ENCODE measurements at places on chromosomes 16 and 17. TPM values are rescaled to one million over a fixed set of nuclear protein-coding genes. Genes with fewer than 3 reads are reported as not detected.

GRAP gene
- total RNA-seq: 1.7 TPM

KRTAP16-1 gene
- not detected for total RNA-seq

VMO1 gene
- 0.63 TPM for total RNA-seq

NRN1L gene
- 0.49 TPM for total RNA-seq

EMP2 gene
- total RNA-seq: 60.5 TPM

ZNF469 gene
- total RNA-seq: 0.74 TPM

RHBDL3 gene
- total RNA-seq: 4.7 TPM

TP53TG3D gene
- total RNA-seq: 0.80 TPM

HCRT gene
- not detected for total RNA-seq

FA2H gene
- total RNA-seq: not detected

CRHR1 gene
- not detected for total RNA-seq

CCNF gene
- 0.96 TPM for total RNA-seq

TBC1D3E gene
- not detected for total RNA-seq

- DNase-seq: no peak
These were observed 29.0 kb downstream of the RAB11FIP3 start for GRCh38 chr16:454397-454940.

DNA sequence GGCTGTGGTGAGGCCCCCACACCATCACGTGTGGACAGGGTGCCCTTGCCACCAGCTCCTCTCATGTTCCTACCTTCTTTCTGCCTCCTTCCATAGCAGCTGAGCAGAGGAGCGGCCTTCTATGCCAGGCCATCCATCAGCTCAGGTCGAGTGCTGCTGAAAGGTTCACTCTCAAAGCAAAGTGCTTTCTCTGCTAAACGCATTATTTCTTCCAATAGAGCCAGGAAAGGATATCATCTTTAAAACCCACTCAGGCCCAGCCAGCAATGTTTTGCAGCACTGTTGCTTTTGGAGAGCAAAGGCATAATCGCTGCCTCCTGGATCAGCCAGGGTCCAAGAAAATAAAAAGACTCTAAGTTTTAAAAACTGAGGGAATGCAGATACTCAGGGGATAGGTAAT is 54.9 kb upstream of the GPRC5B start:
- no peak for DNase-seq

- DNase-seq: no peak
These were observed 32.1 kb upstream of the CDH3 start for GRCh38 chr16:68612996-68613395.

- no peak for DNase-seq
These were observed 46.0 kb downstream of the RNF112 start for GRCh38 chr17:19457046-19457445.

- no peak for DNase-seq
These were observed 539 bp upstream of the CKLF start for GRCh38 chr16:66551788-66552285.

GRCh38 chr17:21517538-21518293 is 141.6 kb downstream of the KCNJ12 start:
- no peak for DNase-seq

DNA sequence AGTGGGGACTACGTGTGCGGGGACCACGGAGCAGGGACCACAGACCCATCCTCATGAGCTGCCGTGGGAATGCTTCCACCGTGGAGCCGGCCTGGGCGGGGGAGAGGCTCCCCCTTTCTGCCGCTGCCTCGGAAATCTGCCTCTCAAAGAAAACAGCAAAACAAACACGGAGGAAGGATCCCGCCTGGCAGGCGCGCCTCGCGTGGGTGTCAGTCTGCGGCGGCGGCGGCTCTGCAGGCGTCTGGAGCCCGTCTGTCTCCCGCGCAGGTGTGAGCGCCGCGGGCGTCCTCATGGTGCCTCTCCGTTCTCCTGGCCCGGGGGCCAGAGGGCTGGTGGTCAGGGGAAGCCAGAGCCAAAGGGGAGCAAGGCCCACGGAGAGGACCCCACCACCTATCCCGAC is 27.5 kb downstream of the GSE1 start:
- DNase-seq: no peak

- DNase-seq: no peak
These were observed 87.1 kb downstream of the KCNJ12 start for GRCh38 chr17:21463204-21463661.

DNA sequence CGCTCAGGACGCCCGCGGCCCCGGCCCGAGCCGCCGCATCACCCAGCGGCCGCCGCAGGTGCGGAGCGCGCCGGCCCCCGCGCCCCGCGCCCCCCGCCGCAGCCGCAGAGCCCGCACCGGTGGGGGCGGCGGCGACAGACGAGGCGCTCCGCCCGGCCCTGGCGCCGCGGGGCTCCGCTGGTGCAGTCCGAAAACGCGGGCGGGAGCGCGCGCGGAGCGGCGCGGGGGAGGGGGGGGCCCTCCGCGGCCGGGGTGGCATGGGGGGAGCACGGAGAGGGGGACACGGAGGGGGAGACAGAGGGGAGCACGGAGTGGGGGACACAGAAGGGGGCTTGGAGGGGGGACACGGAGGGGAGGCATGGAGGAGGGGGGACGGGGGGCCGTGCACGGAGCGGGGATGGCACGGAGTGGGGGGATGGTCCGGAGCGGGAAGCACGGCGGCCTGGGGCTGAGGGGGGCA is at the start of gene AATK:
TSS of gene AATK (minus strand) at position 189 of the 460 bp plus-strand sequence. CDS start 229 bp downstream, outside the sequence.
- DNase-seq: no peak

- no peak for DNase-seq
These were observed 271.5 kb downstream of the PHKB start for GRCh38 chr16:47732523-47733111.

DNA sequence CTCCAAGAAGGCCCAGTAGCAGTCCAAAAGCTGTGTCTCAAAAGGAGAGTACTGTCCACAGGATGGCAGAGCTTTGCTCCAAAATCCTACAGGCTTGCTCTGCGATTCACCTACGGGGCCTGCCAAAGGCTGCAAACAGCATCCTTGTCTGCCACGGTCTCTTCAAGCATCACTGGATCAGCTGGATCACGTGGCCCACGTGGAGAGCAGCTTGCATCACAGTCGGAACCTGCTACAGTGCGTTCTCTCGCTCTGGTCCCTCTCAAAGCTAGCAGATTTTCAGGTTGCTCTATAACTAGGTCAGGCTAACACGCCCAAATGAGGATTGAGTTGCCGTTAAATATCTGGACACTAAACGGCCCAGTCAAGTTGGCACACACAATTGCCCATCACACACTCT is 8.4 kb upstream of the TIMM22 start:
- DNase-seq: no peak

DNA sequence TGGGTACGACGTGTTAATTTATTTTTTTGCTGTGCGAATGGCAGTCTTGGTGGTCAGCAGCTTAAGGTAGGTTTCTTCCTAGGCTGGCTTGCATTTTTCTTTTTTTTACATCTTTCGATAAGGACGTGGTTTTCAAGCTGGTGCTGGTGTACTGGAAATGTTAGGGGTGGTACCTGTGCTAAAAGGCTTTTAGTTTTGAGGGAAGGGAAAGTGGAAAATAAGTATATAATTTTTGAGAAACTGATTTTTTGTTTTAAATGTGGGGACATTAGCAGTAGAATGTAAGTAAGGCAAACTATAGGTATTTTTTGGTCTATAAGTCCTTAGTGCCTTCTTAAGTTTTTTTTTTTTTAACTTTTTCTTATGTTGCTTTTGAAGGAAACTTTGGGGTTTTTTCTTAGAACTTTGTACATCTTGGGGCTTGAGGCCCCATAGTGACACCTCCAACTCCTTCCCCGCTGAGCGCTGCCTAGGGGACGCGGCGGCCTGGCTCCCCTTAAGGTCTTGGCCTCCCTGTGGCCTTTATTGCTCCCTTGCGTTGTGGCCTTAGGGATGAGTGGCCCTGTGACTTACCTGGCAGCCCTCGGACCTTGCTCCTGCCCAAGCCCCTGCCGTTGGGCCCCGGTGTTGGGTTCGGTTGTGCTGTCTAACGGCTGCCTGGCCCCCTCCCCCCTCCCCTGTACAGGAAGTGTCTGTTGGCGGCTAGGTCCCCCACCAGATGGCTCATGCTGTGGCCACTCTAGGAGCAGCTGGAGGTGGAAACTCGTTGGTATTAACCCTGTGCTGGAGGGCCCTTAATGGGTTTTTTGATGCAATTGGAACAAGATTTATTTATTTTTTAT is 88.0 kb upstream of the RPRML start:
- peak; percentile 81 for DNase-seq

- no peak for DNase-seq
These were observed 797 bp downstream of the HES7 start for GRCh38 chr17:8122924-8123694.

- no peak for DNase-seq
These were observed 15.8 kb downstream of the KRABD2 start for GRCh38 chr17:8360751-8361150.

DNA sequence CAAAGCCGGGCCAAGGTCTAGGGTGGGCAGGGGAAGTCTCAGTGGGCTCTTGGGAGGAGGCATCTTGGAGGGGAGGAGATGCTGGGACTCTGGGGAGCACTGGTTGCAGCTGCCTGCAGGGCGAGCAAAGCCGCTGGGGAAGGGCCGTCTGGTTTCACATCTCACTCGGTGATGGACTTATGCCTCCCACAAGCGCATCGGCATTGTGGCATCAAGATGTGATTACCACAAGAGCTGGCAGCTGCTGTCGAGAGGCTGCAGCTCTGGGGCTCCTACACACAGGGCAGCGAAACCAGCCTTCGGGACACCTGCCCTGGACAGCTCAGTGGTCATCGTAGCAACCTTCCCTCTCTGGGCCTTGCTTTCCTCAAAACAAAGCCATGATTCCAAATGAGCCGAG is 3.1 kb upstream of the KCNJ12 start:
- no peak for DNase-seq

GRCh38 chr17:77687417-77687816 is 271.1 kb upstream of the TNRC6C start:
- DNase-seq: no peak

DNA sequence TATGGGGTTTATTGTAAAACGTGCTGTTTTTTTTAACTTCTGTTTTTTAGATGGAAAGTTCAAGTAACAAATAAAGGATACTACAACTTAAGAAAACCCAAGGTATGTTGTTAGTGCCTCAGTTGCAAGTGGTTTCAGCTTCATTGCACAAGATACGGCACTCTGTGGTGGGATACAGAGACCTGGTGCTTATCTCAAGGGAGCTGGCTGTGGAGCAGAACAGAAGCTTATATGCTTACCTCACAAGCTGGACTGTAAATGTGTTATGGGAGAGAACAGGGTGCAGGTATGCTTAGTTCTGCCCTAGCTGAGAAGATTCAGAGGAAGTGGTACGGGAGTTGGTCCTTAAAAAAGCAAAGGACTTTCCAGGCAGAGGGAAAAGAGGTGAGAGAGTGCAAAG is 15.2 kb downstream of the DGKE start:
- no peak for DNase-seq

- no peak for DNase-seq
These were observed 10.3 kb downstream of the EPN2 start for GRCh38 chr17:19247473-19247872.

DNA sequence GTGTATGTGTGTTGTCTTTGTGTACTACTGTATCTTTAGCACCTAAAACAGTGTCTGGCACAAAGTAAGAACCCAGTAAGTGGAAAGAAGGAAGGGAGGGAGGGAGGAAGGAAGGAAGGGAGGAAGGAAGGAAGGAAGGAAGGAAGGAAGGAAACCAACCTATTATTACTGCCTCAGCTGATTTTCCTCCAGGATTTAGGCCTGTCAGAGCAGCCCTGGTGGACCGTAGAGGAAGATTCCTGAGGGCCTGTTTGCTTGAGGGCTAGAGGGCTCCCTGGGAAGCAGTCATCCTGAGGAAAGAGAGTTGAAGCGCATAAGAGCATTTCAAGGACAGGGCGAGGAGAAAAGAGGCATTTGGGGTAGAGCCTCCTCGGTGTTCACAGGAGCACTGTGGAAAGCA is 61.5 kb downstream of the WSB1 start:
- DNase-seq: no peak

- DNase-seq: no peak
These were observed 240.3 kb upstream of the GSE1 start for GRCh38 chr16:85372627-85373372.

DNA sequence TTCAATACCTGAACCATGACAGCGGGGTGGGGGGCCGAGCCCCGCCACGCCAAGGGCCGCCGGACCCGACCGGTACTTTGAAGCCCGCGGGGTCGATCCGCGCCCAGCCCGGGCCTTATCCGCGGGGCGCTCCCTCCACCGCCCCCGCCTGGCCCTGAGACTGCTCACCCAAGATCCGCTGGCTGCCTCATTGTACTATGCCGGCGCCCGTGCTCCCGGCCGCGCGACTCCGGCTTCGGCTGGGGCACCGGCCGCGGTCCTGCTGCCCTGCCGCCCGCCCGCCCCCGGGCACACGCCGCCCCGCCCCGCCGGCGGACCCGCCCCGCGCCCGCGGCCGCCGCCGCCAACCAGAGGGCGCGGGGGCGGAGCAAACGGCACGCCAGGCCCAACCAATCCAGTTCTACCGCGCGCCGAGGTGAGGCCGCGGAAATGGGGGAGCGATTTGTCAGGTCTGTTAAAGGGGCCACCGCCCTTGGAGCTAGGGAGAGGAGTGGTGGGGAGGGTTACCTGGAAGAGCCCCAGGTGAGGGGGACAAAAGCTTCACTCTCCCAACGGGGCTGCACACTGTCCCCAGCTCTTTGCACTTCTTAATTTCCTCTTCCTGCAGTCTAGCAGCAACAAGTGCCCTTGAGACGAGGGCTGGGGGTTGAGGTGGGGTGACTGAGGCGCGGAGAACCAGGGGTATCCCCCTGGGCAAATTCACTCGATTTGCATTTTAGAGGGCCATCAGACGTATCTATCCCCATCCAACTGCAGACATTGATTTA is at the start of gene TEX2:
TSS of gene TEX2 (minus strand) at position 261 of the 767 bp plus-strand sequence. CDS start 49,043 bp downstream, outside the sequence.
- DNase-seq: peak; percentile 92

GRCh38 chr17:68396226-68397107 is 60.8 kb downstream of the WIPI1 start:
- DNase-seq: no peak

- peak; percentile 47 for DNase-seq
These were observed 4.8 kb downstream of the IL4R start for GRCh38 chr16:27318392-27319256.
